Activated CD4-positive, alpha-beta memory T cell treated with anti-CD3 and anti-CD28 coated beads, Interleukin-2, amount 10 ng/mL, durations not matched to agents 7 days and 5 days (primary cell): ENCODE measurements at places on chromosomes 4 and X. TPM values are rescaled to one million over a fixed set of nuclear protein-coding genes. Genes with fewer than 3 reads are reported as not detected.

Gene PABPC1L2B
- not detected for total RNA-seq

GRCh38 chr4:40199999-40200874 lies 3.4 kb downstream of the RHOH start:
- peak; percentile 86 for DNase-seq
- H3K36me3 ChIP-seq: peaks cover 78% of the 10 kb centered on the region
- H3K4me3 ChIP-seq: peak overlapping the region; percentile 97
- peak overlapping the region; percentile 99 for H3K27ac ChIP-seq
- peaks cover 43% of the 10 kb centered on the region for H3K4me1 ChIP-seq

Gene REPS2
- 0.10 TPM for total RNA-seq

Gene SPARCL1
- total RNA-seq: not detected

GRCh38 chr4:123790681-123791080 lies 394.1 kb downstream of the SPRY1 start:
- no peak overlapping the region for H3K4me3 ChIP-seq
- H3K4me1 ChIP-seq: no peaks in the 10 kb centered on the region
- H3K27ac ChIP-seq: no peak overlapping the region
- no peak for DNase-seq
- no peaks in the 10 kb centered on the region for H3K27me3 ChIP-seq

GRCh38 chr4:40992472-40993295 lies 221.7 kb downstream of the APBB2 start:
- no peaks in the 10 kb centered on the region for H3K36me3 ChIP-seq
- no peak overlapping the region for H3K4me3 ChIP-seq
- no peak overlapping the region for H3K27ac ChIP-seq
- peaks cover 14% of the 10 kb centered on the region for H3K27me3 ChIP-seq

DNA sequence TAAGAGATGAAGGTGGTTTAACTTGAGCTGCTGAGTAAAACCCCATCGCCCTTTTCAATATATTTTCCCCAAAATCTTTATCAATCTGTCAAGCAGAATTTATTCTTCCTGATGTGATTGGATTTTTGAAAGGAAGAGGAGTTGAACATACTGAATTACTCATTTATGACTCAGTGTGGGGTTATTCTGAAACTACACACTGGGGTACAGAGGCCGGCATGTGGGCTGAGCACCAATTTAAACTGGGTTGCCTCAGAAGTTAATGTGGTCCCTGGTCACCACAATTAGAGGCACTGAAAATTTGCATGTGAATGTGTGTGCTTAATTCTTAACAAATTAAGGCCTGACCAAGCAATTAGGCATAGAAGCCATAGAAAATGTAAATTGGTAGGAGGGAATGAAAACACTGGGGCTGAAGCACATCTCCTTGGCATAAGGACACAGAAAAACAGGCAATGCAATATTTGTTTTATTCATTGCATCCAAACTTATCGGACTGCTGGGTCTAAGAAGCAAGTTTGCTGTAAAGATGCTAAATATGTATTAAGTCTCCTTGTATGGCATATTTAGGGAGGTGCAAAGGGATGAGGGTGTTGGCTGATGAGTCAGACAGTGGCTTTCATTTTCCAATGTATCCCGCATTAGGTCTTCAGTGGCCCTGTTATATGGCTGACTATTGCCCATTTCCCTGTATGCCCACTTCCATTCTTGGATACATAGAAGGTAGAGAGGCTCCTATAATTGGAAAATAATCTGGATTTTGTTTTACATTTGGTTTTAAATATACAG lies 170.9 kb downstream of the IL15 start:
- no peak overlapping the region for H3K27ac ChIP-seq
- no peaks in the 10 kb centered on the region for H3K27me3 ChIP-seq
- H3K4me3 ChIP-seq: no peak overlapping the region
- DNase-seq: no peak

GRCh38 chr4:54898656-54899340 lies 226.6 kb downstream of the KDR start:
- DNase-seq: no peak
- no peaks in the 10 kb centered on the region for H3K27me3 ChIP-seq
- no peak overlapping the region for H3K27ac ChIP-seq
- H3K4me3 ChIP-seq: no peak overlapping the region

DNA sequence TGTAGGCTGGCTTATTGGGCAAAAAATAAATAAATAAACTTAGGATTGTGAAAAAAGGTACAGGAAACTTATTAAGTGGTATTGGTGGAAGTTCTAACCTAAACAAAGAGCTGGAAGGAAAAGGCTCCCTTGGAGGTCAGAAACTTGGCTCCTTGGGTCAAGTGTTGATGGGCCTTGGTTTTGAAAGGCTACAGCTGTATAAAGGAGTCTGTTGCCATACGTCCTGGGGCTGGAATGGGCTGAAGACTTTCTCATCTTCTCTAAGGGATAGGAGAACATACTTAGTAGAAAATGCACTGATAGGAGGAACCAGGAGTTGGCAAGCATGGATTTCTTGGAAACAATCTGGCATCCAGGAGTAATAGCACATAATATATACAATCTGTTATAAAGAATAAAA lies 56.6 kb downstream of the PDLIM5 start:
- H3K27ac ChIP-seq: no peak overlapping the region
- peaks cover 7% of the 10 kb centered on the region for H3K4me1 ChIP-seq
- no peak overlapping the region for H3K4me3 ChIP-seq
- no peak for DNase-seq
- H3K36me3 ChIP-seq: no peaks in the 10 kb centered on the region

GRCh38 chrX:67100031-67100884 lies 443.6 kb upstream of the AR start:
- H3K4me1 ChIP-seq: no peaks in the 10 kb centered on the region
- H3K4me3 ChIP-seq: no peak overlapping the region
- no peak overlapping the region for H3K27ac ChIP-seq
- no peak for DNase-seq

Gene STAP1
- 29.5 TPM for total RNA-seq

DNA sequence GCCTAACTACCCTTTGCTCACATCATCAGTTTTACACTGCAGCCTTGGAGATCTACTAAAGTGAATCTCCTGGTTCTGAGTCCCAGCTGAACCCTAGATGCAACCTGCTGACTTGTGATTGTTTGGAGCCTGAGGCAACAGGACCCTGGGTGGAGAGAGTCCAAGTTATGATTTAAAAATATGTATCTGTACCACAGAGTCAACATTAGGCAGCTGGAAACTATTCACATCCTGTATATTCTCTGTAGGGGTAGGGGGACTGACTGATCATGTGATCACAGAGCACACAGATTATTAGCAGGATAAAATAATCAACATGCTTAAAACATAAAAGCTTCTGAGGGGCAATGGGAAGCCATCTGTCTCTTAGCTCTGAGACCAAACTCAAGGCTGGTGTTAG lies 52.1 kb downstream of the CT47B1 start:
- no peak overlapping the region for H3K27ac ChIP-seq
- H3K4me1 ChIP-seq: no peaks in the 10 kb centered on the region
- DNase-seq: no peak
- H3K36me3 ChIP-seq: no peaks in the 10 kb centered on the region
- no peaks in the 10 kb centered on the region for H3K27me3 ChIP-seq

- H3K27ac ChIP-seq: no peak overlapping the region
- DNase-seq: no peak
- no peak overlapping the region for H3K4me3 ChIP-seq
- H3K4me1 ChIP-seq: peaks cover 3% of the 10 kb centered on the region
- H3K36me3 ChIP-seq: no peaks in the 10 kb centered on the region
Observed at GRCh38 chr4:25970691-25971432, 56.8 kb downstream of the SMIM20 start.

DNA sequence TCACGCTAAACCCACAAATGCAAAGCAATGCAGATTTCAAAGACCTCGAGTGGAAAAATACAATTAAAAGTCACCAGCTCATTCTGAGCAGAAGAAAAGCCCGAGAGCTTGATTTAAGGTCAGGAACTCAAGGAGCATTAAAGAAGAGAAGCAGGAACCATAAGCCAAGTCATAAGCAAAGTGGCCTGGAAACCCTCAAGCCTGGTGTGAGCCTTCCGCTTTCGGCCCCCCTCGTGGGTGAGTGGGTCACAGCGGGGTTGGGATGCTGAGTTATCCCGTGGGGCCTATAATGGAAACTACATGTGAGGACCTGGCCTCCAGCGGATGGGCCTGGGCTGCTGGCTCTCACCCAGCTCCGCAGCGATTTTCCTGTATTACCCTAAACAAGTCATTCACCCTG lies 504.3 kb downstream of the RAB28 start:
- DNase-seq: no peak
- H3K4me1 ChIP-seq: no peaks in the 10 kb centered on the region
- no peaks in the 10 kb centered on the region for H3K27me3 ChIP-seq
- H3K36me3 ChIP-seq: no peaks in the 10 kb centered on the region

DNA sequence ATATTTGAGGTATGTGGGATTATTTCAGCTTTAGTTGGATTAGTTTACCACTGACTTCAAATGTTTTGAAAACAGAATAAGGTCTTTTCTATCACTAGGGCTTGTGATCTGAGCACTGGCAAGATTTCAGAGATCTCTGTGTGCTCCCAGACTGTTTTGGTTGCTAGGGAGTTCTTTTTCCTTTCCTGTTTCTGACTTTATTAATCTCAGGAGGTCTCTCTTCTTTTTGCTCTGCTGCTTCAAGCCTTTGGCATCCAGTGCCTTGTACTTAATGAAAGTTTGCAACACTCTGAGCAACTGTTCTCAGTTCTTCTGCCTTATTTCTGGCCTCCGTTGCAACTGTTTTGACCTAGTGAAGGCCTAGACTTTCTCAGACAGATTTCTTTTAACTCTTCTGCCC lies 32.1 kb upstream of the PAQR3 start:
- H3K4me1 ChIP-seq: no peaks in the 10 kb centered on the region
- no peak for DNase-seq
- H3K4me3 ChIP-seq: no peak overlapping the region
- H3K27ac ChIP-seq: no peak overlapping the region

DNA sequence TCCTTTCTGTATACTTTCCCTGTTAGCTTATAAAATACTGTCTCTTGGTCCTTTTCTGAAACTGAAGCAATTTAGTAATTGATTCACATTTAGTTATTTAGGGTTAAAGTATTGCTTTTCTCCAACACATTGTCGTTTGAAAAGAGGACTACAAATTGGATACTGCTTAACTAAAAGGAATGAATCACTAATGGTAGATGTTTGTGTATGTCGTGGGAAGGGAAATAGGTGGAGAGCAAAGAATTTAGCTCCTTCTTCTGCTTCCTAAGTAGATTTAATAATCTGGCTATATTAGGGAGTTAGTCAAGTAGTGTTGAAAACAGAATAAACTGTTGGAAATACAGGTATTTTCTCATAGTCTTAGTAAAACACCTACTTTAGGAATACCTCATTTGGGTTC lies 27.9 kb downstream of the SLAIN2 start:
- H3K4me3 ChIP-seq: no peak overlapping the region
- H3K27ac ChIP-seq: no peak overlapping the region
- DNase-seq: no peak
- peaks cover 10% of the 10 kb centered on the region for H3K36me3 ChIP-seq
- no peaks in the 10 kb centered on the region for H3K27me3 ChIP-seq
- H3K4me1 ChIP-seq: peaks cover 11% of the 10 kb centered on the region

Gene PASD1
- not detected for total RNA-seq

DNA sequence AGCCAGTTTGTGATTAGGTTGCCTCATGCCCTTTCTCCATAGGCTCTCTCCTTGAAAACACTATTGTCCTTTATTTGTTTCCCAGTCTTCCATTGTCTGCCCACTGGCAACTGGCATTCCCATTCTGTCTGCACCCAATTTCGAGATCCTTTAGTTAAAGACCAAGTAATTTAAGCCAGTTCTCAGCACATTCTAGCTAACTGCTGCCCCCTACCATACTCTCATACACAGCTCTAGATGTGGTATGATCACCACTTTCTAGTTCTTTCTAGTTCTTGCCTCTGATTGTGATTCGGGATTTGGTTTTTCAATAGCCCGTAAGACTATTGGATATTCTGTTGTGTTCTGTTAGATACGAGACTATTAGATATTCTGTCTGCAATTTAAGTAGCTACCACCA lies 135.8 kb upstream of the TRPC5 start:
- no peak for DNase-seq
- no peaks in the 10 kb centered on the region for H3K4me1 ChIP-seq
- H3K27me3 ChIP-seq: no peaks in the 10 kb centered on the region
- no peak overlapping the region for H3K4me3 ChIP-seq
- no peak overlapping the region for H3K27ac ChIP-seq

Gene PAGE2B
- not detected for total RNA-seq

DNA sequence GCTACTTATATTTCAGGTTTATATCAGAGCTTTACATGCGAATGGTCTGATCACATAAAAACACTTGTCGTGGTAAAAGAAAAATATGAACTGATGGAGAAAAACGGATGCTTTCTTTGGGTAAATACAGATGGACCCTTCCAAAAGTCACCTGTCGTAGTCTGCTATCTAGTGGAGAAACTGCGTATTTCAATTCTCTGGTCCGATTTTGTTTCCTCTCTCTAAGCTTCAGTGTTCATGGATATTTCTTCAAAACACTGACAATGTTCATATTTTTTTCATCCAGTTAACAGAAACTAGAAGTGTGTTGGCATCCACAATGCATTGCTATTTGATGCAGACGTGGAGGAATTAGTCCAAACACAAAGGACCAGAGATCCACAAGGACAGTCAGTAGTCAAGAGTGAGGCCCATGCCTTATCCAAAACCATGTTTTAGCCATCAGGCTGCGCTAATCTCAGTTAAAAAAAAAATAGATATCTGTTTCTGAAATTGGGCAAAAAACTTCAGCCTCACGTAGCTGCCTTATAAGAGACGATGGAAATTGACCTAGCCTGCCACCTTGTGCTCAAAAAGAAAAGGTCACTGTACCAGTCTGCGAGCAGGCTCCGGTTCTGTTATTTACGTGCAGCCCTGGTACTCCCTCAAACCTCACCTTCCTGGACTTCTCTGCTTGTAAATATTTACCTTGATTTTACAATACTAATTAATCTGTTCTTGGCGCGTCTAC lies 16.0 kb downstream of the MEPE start:
- H3K4me3 ChIP-seq: no peak overlapping the region
- H3K27me3 ChIP-seq: peaks cover 38% of the 10 kb centered on the region
- no peaks in the 10 kb centered on the region for H3K36me3 ChIP-seq
- DNase-seq: peak; percentile 45

Gene SOX3
- not detected for total RNA-seq

DNA sequence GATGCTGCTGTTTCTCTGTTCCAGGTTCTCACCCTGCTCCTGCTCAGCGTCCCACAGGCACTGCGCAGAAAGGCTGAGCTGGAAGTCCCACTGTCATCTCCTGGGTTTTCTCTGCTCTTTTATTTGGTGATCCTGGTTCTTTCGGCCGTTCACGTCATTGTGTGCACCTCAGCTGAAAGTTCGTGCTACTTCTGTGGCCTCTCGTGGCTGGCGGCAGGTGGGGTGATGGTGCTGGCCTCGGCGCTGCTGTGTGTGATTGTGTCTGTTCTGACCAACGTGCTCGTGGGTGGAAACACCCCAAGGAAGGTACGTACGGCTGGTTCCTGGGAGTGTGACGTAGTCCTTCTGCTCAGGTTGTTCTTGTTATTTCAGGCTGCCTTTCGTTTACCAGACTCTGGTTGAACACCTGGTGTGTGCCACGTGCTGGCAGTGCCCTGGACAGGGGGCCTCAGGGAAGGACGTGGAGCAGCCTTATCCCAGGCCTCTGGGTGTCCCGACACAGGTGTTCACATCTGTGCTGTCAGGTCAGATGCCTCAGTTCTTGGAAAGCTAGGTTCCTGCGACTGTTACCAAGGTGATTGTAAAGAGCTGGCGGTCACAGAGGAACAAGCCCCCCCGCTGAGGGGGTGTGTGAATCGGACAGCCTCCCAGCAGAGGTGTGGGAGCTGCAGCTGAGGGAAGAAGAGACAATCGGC lies 22.8 kb downstream of the PIGG start:
- H3K36me3 ChIP-seq: peaks cover 83% of the 10 kb centered on the region
- H3K27me3 ChIP-seq: no peaks in the 10 kb centered on the region
- no peak overlapping the region for H3K27ac ChIP-seq
- H3K4me1 ChIP-seq: no peaks in the 10 kb centered on the region
- no peak overlapping the region for H3K4me3 ChIP-seq
- DNase-seq: no peak

Gene PDGFC
- total RNA-seq: not detected
